ENCODE measurements at places on chromosomes 4 and X.
A peak's percentile ranks its signal among the peaks of the same experiment; 100 is the strongest.

GRCh38 chr4:128025319-128025718 lies 35.8 kb upstream of the LARP1B start:
- no peak for DNase-seq

GRCh38 chr4:103204111-103204510 lies 6.0 kb upstream of the CENPE start:
- DNase-seq, result no peak

DNA sequence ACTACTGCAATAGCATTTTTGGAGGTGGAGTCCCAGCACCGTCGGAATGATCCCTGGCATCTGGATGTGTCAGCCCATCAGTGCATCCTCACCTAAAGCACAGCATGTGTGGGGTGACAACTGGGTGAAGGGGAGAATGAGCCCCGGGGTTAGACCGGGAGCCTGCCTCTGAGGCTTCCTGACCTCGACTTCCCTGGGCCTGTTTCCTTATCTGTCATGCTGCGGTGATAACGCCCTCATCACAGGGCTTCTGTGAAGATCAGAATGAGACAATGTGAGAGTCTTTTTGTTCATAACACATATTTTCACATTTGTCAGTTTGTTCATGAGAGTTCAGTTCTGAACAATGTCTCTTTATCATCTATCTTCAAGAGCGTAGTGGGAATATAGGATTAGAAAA lies 31.1 kb upstream of the PDLIM3 start:
- DNase-seq, result peak; percentile 62

DNA sequence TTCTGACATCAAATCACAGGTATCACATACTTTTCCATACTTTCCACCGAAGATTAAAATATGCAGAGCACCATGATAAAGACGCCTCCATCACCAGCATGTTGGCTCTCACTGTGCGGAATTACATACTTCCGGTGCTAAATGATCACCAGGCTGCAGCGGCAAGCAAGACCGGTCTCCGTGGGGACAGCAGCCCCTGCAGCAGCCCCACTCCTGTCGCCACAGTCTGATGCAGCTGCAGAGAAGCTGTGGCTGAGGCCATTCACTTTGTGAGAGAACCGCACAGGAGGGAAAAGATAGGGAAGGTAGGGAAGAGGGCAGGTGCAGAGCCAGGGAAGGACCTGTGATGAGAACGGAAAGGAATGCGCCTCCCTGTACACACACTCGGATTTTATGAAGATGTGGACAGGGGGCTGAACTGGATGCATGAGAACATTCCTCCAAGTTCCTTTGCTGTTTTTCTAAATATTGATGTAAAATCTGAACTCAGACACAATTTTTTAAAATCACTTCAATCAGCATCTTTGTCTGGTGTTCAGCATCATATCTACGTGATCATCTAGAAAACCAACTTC lies 38.3 kb downstream of the AFAP1 start:
- DNase-seq, result no peak

GRCh38 chrX:22246620-22247019 lies 26.1 kb upstream of the CBLL2 start:
- DNase-seq, result no peak

DNA sequence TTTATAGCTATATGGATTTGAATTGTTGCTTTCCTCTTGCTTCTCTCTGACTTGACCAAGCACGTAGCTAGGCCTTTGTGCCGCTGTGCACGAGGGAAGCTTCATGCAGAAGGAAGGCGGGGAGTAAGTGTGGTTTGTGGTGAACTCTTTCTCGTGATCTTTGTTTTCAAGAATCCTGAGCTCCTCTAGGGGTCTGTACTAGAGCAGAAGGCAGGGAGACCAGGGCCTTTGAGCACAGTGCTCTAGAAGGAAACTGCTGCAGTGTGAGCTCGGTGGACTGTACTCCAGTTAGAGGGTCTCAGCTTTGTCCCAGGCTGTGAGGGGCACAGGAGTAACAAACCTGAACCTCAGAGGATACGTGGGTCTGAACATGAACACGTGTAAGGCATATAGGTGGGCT lies 49.0 kb downstream of the AGA start:
- no peak for DNase-seq

GRCh38 chr4:24599275-24599674 lies 14.9 kb upstream of the DHX15 start:
- no peak for DNase-seq

DNA sequence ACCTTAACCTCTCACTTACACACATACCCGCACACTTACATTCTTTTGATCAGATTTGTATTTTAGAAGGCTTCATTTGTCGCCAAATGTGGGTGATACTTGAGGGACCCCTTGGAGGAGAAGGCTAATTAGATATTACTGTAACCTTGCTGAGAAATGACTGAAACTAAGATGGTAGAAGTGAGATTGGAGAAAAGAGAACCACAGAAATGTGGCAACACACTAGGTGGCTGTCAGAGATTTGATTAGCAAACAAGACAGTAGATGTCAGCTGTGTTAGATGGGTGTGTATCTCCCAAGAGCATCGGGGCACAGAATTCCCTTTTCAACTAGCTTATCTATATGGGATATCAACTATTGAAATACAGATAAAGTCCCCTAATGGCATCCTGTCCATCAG lies 149.3 kb upstream of the FABP2 start:
- no peak for DNase-seq

DNA sequence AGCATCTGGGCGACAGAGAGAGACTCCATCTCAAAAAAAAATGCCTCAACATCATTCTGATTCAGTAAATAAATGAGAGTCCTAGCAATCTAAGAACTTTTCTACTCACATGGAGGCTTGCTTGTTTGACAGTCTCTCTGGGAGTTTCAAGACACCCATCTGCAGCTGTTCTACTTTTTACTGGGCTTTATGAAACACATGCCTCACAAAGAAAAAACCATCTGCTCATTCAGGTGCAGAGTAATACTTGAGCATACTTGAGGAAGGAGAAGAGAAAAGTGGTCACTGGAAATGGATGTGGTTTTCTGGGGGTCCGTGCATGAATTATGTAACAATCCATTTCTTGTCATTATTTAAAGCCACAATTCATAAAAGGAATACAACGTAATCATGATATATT lies 87.1 kb upstream of the DDX53 start:
- no peak for DNase-seq

Measured in stimulated activated effector memory CD8-positive, alpha-beta T cell treated with anti-CD3 and anti-CD28 coated beads, Interleukin-12 subunit alpha, Interleukin-12 subunit beta, amount 100 ng/mL, for 72 hours (primary cell).